NCI-H774 (cell line): ENCODE measurements at places on chromosomes 12 and 14.

DNA sequence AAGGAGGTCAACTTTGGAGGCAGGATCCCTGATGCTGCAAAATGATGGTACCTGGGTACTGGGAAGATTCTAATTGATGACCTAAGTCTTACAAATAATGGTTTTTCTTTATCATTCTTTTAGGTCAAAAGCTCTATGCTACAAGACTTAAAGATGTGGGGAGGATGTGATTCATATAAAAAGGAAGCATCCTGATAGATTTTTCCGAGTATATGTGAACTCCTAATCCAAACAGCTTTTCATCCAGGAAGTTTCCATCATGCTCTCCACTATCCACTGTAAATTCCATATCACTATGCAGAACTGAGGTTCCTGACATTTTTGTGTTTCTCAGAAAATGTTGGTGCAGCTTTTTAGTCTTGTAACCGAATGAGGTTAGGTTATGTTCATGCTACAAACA, 293.2 kb downstream of the PAWR start:
- no peak for DNase-seq

- DNase-seq = no peak
Measured at GRCh38 chr12:5047094-5047493, 3.4 kb downstream of the KCNA5 start.

- no peak for DNase-seq
Measured at GRCh38 chr12:89789862-89790261, 81.2 kb upstream of the ATP2B1 start.

GRCh38 chr14:86826661-86827060, 1166.3 kb downstream of the GALC start:
- DNase-seq = no peak

DNA sequence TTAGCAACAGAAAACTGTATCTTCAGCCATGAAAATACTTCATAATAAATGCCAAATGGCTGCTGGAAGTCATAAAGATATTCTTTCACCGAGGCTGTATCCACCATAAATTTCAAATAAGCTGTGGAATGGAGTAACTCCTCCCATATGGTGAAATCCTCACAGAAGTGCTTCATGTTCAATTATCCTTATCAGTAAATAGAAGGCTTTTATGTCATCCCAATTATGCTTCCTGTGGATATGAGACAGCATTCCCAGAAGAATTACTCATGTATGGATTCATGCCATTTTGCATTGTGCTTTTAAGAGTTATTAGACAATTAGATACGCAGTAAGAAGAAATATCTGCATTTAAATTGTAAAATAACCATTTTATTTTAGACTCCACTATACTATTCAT, 99.0 kb downstream of the RTN1 start:
- peak; percentile 40 for DNase-seq

DNA sequence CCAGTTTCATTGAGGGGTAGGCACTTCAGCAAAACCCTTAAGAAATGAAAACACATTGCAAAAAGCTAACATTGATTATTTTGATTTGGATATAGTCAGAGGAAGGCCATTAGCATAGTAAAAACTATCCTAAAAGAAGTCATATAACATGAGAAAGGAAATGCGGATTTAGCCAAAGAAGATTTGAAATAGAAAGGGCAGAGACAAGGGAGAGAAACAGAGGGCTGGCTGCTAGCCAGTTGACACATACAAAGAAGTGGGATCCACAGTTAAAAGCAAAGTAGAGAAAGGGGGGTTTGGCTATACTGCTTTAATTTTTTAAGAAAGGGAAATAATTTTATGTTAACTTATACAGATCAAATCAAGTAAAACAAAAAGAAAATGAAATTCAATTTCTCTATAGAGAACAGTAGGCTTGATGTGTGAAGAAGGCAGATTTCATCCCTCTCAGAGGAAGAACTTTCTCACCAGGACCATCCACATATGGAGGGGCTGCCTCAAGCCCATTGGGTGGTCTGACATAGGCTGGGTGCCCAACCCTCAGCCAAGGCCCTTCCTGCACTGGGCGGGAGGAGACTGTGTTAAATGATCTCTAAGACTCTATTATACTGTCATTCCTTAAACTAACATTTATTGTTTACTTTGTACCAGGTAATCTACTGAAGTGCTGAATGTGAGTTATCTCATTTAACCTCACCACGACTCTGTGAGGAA, 420.3 kb downstream of the CCDC91 start:
- DNase-seq = no peak

DNA sequence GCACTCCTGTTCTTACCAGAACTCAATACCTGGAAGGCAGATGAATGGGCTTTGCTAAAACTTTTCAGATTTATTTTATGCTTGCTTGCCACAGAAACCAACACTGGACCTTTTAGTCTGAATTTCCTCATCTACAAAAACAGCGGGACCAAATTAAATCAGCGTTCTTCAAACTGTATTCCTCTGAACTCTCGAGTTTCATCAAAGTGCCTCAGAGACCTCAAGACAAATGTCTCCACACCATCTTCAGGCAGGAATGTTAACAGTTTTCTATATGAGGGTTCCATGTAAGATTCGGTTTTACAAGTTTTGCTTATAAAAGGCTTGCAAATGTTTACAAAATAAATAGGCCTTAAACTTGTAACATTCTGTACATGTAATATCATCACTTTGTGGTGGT, 74.6 kb downstream of the MED13L start:
- DNase-seq = no peak

GRCh38 chr12:50488801-50489200, 16.0 kb upstream of the DIP2B start:
- no peak for DNase-seq

- peak; percentile 72 for DNase-seq
Measured at GRCh38 chr12:120583478-120584030, 2.4 kb upstream of the POP5 start.

DNA sequence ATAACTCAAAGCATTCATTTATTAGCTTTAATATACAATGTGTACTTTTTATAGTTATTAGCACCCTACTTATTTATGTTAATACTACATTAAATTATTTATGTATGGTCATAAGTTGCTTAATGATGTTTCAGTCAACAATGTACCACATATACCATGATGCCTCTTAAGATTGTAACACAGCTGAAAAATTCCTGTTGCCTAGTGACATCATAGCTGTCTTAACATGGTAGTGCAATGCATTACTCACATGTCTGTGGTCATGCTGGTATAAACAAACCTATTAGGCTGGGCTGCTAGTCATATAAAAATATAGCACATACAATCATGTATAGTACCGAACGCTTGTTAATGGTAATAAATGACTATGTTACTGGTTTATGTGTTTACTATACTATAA, 120.4 kb downstream of the ANO6 start:
- DNase-seq = no peak

DNA sequence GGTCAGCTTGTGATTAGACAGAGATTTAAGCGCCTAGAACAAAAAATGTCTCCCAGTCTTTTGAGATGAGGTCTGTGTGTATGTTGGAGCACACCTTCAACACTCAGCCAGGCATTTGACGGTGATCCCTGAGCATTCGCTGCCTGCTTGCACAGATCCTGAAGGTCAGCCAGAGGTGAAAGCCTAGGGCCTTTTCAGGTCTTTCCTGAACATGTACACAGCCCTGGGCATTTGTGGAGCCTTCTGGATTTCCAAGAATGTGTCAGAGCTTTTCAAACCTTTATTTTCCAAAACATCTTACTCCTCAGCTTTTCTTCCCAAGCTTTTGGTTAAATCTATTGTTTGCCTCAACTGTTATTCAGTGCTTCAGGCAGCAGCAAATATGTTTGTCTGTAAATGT, 59.1 kb upstream of the AMN start:
- DNase-seq = no peak
